ENCODE measurements at places on chromosomes 1 and 21.

DNA sequence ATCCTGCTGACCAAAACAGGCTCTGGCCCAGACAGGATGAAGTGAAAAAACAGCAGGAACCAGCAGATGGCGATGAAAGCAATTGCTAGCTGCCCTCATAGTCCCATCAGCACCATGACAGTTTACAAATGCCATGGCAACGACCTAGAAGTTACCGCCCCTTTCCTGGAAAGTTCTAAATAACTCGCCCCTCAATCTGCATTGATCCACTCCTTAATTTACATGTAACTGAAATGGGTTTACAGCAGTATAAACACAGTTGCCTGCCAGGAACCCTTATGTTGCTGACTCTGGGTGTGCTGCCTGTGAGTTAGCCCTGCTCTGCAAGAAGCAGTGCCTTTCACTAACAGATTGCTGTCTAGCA, 65.5 kb upstream of the CR1L start:
- no peak for DNase-seq

- no peak for DNase-seq
Observed at GRCh38 chr1:230798491-230798890, 51.3 kb downstream of the CAPN9 start.

- no peak for DNase-seq
Observed at GRCh38 chr1:75170981-75171380, 36.8 kb downstream of the LHX8 start.

DNA sequence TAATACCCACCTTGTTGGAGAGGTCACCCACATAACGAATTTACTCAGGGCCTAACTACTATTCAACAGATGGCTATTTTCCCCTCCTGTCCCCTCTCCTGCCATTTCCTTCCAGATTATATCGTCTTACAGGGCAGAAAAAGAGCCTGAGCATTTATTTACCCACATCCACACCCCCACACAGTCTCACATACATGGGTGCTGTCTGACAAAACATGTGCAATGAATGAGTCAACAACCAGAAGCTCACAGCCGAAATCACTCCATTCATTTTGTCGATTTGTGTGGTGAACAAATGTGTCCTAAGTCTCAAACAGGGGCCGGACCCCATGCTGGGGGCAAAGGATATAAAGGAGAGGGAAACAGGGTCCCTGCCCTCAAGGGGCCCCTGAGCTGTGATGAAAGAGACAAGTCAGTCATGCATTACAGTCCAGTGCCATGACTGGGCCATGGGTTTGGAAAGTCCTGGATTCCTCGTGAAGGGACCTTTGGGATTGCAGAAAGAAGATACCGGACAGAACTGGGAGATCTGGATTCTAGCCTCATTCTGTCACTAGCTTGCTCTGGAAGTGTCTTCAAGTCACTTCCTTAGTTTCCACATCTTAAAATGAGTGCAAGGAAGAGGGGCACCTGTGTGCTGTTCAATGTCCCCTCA, 16.4 kb upstream of the ZNF683 start:
- no peak for DNase-seq

DNA sequence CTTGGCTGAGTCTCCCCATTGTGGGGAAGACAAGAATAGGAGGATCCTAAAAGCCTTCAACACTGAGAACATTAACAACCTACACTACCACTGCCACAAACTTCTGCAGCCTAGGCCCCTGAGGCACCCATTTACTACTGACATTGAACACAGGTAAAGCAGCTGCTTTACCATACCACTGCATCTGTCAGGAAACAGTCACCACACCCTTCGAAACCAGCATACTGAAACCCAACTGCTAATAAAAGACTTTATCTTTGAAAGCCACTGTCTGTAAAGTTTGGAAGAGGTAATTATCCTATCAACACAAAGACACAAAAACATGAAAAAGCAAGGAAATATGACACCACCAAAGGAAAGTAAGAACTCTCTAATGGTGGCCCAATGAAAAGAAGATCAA, 7.4 kb downstream of the IFNAR1 start:
- no peak for DNase-seq

- no peak for DNase-seq
Observed at GRCh38 chr21:25791319-25791718, 56.5 kb downstream of the GABPA start.

DNA sequence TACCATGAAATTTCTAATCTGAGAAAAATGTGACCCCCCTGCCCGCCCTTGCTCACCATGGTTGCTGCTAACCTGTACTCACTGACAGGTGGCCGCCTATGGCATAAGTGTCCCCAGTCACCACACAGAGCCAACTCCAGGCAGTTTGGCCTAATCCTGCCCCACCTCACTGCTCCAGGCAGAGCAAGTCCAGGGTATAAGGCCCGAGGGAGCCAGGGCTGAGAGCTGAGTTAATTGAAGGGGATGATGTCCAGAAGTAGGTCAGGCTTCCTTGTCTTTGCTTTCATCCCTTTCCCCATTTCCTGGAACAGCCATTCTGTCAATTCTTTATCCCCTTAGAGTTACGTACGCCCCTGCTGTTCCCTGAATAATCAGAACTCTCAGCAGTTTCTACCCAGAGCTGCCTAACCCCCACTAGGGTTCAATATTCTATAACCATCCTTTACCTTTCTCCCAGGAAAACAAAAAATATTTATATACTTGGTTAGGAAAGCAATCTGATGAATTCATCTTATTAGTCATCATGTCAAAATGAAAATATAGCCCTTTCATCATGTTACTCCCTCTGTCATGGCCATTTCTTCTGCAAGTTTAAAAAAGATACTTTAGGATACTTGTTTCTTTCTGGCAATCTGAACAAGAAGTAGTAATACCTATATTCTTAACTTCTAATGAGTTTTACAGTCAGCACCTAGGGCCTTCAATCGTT, 29.4 kb upstream of the CD101 start:
- DNase-seq = no peak

DNA sequence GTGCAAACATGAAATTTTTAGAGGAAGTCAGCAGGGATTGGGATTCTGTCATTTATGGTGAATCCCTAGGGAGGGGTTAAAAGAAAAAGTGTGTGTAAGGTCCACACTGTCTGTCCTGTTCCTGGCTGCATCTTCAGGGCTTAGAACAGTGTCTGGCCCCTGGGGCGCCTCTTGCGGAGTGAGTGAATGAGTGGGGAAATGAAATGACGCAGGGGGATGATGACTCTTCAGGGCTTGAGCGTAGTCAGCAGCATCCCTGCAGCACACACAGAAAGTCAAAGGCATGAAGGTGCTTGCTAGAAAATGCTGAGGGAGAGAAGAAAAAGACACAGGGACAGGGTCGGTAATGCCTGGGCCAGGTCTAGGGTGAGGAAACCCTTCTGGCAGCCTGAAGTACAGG, 57.8 kb downstream of the PGBD5 start:
- DNase-seq = no peak

DNA sequence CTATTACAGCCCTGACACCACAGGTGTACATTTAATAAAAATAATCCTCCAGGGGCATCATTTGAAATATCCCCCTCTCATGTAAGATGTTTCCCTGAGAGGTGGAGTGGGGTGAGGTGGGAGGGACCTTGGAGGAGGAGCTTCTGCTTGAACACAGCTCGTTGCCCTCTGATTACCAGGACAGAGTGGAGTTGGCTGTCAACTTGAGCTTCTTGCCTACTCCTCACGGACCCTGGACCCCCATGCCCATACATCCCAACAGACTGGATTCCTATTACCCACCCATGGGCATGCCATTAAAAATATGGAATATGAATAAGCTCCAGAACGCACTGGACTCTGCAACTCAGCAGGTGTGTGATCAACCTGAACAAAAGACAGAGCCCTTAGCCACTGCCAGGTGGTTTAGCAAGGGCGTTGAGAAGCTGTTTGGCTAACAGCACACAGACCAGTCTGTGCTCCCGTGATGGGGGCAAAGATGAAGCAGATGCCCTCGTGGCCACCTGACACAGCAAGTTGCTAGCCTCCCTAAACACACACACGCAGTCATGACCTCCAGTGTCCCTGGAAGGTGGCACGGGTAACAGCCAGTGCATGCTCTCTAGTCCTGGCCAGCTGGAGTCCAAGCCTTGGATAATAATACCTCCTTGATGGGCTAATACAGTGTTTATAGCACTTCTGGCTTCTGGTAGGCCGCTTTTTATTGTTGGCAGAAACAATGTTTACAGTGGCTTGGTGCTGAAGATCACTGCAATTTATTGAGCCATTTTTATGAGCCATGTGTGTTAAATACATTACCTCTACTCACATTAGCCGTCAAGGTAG, 155.0 kb downstream of the TOMM20 start:
- DNase-seq = no peak

DNA sequence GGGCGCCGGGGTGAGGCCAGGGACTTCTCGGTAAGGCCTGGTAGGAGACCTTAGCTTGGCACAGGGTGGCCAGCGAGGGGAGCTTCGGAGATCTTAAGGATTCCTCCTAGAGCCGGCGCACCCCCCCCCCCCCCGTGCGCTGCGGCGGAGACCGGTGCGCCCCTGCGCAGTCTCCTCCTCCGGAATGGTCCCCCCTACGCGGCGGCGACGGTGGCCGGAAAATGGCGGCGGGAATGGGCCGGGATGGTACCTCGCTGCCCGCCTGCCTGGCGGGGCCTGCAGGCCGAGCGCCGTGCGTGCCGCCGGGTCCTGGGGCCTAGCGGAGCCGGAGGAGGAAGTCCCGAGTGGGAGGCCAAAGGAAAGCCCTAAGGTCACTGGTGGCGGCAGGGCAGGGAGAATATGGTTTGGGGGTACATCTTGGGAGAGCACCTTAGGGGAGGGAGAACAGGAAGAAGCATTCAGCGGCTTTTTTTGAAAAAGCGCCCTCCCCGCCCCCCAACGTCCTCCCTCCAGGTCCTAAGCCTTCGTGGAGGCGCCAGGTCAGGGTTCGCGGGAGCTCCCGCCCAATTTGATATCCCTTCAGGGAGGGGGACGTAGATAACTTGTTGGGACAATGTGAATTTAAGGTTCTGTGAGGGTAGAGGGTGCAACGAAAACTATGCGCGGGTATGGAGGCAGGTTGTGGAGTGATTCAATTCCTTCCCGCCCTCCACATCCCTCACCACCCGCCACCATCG, 429 bp downstream of the SRRM1 start:
- DNase-seq = peak; percentile 67

- DNase-seq = no peak
Observed at GRCh38 chr1:226862890-226863289, 7.5 kb upstream of the PSEN2 start.

- no peak for DNase-seq
Observed at GRCh38 chr1:42999308-42999707, 40.6 kb upstream of the SLC2A1 start.

GRCh38 chr1:8780405-8780804, 37.0 kb downstream of the RERE start:
- DNase-seq = no peak

- no peak for DNase-seq
Observed at GRCh38 chr1:218201601-218202000, 83.5 kb upstream of the RRP15 start.

DNA sequence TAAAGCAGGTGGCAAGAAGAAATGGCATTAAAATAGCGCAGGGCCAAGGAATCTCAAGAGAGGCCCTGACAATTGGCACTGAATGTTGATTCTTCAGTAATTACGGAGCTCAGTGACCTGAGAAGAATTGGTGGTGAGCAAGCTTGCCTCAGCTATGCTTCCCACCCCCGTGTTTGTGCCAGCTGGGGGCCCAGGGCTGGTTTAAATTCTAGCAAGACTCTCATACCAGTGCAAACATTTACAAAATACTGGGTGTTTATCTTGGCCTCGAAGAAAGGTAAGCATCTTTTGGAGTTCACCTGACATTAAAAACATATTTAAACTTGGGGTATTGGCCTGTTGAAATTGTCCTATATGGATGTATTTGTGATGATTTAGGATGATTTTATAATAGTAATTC, 296.7 kb upstream of the USP25 start:
- DNase-seq = no peak

- no peak for DNase-seq
Observed at GRCh38 chr1:91884459-91885212, 1.3 kb downstream of the TGFBR3 start.

DNA sequence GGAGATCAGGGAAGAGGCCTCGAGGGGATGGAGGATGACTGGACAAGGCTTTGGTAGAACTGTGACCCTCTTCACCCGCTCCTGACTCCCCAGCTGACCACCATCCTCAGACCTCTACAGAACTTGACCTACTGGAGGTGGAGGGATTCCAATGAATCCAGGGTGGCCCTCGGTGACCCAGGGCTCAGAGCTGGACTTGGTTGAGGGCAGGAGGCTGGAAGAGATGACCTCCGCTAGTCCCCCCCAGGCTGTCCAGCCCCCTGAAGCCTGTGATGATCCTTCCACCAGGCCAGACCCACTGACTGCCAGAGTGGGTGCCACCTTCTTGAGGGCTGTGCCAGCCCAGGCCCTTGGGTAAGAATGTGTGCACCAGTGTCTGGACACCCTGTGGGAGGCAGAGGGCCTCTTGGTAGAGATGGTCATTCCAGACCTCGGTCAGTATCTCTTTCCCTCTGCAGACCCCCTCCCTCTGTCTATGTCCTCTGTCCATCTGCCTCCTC, 44.9 kb downstream of the ATP1B1 start:
- DNase-seq = no peak

DNA sequence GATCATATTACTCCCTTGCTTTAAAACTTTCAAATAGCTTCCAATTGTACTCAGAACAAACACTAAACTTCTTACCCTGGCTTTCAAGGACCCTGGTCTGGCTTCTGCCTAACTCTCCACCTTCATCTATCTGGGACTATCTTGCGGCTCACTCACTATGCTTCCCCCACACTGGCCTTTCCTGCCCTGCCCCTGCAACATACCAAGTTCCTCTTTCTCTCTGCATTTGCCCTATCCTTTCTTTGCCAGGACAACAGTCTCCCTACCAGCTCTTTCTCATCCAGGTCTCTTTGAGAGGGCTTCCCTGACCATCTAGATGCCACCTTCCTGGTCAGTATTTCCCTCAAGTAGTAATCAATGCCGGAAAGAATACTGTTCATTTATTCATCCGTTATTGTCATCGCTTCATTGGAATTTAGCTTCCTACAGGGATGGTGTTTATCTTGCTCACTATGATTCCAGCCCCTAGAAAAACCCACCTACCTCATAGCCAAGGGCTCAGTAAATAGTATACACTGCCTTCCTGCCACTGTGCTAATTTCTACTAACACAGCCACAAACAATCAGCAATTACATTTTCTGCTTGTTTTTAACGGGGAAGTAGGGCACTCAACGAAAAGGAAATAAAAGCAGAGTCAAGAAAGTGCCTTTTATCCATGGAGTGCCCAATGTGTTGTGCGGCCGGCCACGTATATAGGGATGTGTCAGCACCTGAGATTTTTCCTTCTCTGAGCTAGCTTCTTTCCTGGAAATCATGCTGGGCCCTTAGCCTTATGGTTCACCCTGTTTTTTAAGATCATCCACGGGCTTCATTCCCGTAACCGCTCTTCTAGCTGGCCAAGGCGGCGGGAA, 521 bp upstream of the CDC7 start:
- no peak for DNase-seq

- no peak for DNase-seq
Observed at GRCh38 chr1:94892604-94893254, 34.2 kb downstream of the CNN3 start.

- DNase-seq = peak; percentile 89
Observed at GRCh38 chr21:45923146-45923545, 58.4 kb upstream of the COL6A1 start.
